ENCODE measurements at places on chromosomes 7 and 10.
A peak's percentile ranks its signal among the peaks of the same experiment; 100 is the strongest.

GRCh38 chr7:80181411-80181810, 46.8 kb downstream of the GNAI1 start:
- no peak for DNase-seq

DNA sequence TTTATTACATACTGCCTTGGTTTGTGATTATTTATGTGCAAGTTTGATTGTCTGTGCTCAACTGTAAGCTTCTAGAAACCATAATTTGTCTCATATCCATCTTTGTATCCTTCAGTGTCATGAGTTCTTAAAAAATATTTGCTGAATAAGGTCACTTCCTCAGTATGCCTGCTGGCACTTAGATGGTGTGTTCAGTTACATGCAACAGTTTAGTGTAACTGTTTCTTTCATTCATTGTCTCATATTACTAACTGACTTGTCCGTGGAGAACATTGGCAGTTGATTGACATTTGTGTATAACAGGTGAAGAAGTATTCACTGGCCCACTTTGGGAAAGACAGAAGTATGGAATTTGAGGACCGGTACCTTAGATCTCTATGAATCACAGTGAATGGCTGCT, 236.9 kb downstream of the PRKG1 start:
- no peak for DNase-seq

DNA sequence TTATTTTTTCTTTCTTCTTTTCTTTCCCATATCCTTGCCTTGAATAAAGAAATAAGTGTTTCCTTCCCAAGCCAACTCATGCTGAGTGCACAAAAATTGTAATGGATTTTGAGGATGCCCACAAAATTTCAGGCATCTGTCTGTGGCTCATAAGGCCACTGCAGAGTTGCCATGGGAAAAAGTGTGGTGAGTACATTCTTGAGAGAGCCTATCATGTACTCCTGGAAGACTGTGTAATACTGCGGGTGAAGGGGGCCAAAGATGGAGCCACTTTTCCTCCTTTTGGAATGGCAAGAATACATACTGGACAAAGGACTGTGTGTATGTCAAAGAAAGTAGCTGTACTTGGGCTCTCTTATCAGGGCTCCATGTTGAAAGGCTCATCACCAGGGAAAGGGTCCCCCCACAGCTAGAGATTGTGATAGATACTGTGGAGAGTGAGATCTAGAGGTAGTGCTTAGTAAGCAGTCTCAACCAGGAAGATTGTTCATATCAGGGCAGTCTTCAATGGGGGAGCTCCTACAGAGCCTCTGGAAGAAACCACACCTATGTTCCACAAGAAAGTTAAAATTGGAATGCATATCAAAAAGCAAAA, 341.6 kb upstream of the KCND2 start:
- DNase-seq, result no peak

DNA sequence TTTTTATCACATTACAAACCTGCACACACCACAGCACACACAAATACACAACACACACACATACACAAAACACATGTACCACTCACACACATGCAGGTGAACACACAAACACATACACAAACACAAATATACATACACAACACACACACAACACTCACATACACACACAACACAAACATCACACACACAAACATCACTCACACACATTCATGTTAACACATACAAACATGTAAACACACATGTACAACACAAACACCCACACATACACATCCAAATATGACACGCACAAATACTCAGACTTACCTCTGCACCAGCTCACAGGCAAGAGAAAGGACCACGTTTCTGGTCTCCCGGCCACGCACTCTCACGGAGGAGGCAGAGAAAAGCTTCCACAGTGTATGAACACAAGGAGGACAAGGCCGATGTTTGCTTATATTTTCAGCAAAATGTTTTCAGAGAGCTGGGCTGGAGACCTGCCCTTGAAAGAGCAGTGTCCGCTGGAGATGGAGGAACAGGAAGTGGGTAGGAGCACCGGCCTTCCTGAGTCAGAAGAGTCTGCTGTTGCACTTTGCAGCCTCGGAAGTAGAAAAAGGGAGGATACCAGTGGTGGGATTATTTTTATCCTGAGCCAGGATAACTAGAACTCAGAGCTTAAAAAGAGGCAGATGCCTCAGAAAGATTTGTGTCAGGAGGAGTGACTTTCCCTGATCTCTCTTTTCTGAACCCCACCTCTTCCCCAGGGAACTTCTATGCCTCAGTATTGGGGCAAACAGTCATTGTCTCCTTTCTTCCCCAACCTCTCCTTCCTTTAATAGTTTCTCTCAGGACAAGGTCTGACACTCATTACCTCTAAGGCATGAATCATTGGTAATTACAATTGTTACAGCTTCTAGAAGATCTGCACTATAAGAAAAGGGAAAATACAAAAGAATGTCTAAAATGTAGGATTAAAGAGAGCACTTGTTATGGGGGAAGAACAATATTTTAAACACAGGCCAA, at the start of gene GIMAP6:
Gene GIMAP6, minus strand, starts transcription at position 520 of the 999 bp plus-strand sequence. CDS start 2,243 bp downstream, outside the sequence.
- peak; percentile 6 for DNase-seq

DNA sequence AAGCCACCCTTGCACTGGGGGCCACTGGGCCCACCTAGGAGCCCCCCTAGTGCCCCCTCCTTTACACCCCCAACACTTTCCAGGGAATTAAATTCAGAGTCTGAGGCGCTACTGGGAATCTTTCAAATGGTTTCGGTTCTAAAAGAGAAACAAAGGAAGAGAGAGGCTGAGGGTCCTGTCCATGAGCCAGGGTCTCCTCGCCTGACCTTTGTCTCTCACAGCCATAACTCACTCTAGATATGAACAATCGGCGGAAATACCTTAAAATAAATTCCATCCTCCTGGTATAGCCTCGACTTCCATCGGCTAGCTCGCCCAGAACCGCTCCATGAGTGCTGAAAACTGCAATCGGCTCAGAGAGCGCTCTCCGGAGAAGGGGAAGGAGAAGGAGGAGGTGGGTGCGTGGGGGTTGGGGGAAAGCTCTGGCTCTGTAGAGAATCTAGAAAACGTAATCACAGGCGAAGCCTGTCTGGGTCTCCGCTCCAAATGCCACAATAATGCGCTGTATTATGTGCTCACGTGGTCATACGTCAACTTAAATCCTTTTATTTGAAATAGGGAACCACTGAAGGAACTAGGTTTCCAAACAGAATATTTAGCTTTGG, 12.6 kb downstream of the HOXA4 start:
- DNase-seq, result no peak

DNA sequence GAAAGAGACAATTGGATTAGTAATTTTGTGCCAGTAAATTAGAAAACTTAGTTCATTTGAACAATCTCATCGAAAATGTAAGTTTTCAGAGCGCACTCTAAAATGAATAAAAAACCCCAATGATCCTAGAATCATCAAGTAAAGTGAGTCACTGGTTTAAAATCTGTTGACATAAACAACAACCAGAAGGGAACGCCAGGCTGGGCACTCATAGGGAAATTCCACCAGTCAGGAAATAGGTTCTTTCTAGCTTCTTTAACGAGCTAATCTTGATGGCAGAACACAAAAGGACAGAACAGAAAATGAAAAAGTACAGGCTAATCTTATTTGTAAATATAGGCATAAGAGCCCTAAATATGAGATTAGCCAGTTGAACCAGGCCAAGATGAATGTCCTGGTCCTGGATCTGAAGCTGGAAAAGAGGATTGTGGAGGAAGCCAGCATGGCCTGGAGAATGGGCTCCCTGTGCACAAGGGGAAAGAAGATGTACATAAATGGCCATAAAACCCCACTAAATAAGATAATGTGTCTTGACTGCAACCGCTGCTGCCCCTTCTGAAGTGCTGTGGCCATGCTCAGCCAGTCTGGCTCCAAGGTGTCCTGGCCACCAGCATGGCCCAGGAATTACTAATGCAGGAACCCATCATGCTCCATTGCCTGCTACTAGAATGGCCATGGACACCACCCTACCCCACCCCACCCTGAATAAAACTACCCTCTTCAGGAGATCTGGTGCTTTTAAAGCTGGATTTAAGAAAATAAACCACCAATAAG, 114.0 kb downstream of the WDFY4 start:
- DNase-seq, result no peak

DNA sequence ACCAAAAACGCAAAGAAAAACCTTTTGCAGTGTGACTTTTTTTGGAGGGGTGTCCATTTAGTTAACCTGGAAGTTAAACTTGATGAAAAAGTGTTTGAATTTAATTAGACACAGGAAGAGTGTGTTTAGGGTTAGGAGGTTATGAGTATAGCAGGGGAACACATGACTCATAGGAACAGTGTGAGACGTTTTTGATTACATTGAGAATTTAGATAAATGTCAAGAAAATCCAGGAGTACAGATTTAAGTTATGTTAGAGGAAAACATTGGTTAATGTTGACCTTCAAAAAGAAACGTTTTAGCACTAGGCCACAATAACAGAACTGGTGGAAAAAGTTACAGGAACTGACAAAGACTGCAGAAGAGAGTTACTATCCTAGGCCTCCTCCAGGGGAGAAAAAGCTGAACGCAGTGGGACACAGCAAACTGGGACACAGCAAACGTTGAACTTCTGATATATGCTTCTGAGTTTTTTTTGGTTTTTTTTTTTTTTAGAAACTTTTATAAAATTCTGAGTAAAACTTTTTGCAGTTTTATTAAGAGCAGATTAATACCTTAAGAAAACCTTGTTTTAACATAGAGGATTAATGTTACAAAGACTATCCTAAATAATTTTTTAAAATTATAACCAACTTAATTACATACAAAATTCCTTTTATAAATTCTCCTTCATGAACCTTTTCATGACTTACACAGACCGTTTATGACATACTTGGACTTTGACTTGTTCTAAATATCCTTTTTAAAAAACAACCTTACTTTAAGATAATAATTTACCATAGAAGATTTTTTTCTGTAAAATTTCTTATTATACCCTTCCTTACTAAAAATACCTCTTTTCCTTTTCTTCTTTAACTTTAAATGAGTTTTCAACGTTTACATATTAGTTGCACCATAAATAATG, 22.2 kb downstream of the LANCL2 start:
- DNase-seq, result no peak

DNA sequence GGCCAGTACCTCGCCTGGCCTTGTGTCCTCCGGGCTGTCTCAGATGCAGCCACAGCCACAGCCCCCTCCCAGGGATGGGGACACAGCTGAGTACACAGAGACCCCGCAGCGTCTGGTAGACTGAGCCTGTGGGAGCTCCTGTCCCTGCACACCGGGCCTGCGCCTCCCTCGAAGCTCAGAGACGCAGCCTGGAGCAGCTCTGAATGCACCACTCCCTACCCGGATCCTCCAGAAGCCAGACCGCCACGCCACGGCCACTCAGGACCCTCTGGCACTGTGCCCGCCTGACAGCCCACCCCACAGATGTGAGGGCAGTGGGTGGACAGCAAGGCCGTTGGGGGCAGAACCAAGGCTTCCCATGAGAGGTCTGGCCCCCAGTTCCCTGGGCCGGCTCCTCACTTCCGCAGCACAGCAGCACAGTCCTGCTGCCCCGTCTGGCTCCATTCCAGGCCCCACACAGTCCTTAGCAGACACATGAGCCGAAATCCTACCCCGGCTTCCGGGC, 40.8 kb downstream of the PAPOLB start:
- no peak for DNase-seq

- no peak for DNase-seq
Observed at GRCh38 chr7:4470246-4470645, 211.8 kb upstream of the FOXK1 start.

- no peak for DNase-seq
Observed at GRCh38 chr7:113087071-113087998, 708 bp upstream of the GPR85 start.

GRCh38 chr7:122951006-122951405, 44.5 kb downstream of the TAS2R16 start:
- no peak for DNase-seq

DNA sequence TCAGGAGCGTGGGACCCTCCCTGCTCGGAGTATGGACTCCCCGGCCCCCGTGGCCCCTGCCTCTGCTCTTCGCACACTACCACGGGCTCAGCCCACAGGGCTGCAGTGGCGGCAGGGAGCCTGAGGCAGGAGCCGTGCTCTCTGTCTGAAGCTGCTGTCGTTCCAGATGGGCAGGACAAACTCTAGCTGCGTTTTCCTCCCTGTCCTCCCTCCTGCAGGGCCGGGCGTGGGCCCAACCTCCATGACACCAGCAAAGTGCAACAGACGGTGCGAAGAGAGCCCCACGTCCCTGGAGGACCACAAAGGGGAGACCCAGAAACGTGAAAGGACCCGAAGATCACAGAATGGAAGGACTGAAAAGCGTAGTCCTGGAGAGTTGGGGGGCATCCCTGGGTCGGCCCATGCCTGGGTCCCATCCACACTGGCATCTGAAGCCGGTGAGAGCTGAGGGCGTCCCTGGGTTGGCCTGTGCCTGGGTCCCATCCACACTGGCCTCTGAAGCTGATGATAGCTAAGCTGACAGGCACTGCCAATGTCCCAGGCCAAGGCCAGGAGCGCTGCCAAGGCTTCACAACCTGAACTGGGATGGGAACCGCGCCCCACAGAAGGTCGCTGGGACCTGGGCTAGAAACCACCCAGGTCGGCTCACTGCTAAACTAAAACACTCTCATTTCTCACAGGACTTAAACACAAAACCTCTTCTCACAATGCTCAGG, 267.0 kb downstream of the MAD1L1 start:
- DNase-seq, result no peak

GRCh38 chr7:96284835-96285234, 37.1 kb downstream of the SLC25A13 start:
- DNase-seq, result no peak

GRCh38 chr7:44313016-44313415, 12.4 kb downstream of the CAMK2B start:
- DNase-seq, result no peak

GRCh38 chr7:111098926-111099250, 8.0 kb downstream of the LRRN3 start:
- DNase-seq, result no peak

GRCh38 chr7:104174798-104175197, 33.0 kb downstream of the ORC5 start:
- no peak for DNase-seq

Data from activated T-helper 9 cell treated with anti-CD3 and anti-CD28 coated beads, Interleukin-2, amount 50 U/mL, for 16 hours (primary cell).